NCI-H69 (cell line): ENCODE measurements at places on chromosomes 11 and 22.

- DNase-seq = peak; percentile 95
Measured at GRCh38 chr11:32894149-32894827, 1.7 kb downstream of the QSER1 start.

- DNase-seq = no peak
Measured at GRCh38 chr11:2952290-2952689, 23.1 kb upstream of the PHLDA2 start.

GRCh38 chr11:108032800-108033199 lies 24.1 kb downstream of the CUL5 start:
- DNase-seq = no peak

GRCh38 chr11:134633276-134633675 lies 221.2 kb upstream of the B3GAT1 start:
- DNase-seq = no peak

DNA sequence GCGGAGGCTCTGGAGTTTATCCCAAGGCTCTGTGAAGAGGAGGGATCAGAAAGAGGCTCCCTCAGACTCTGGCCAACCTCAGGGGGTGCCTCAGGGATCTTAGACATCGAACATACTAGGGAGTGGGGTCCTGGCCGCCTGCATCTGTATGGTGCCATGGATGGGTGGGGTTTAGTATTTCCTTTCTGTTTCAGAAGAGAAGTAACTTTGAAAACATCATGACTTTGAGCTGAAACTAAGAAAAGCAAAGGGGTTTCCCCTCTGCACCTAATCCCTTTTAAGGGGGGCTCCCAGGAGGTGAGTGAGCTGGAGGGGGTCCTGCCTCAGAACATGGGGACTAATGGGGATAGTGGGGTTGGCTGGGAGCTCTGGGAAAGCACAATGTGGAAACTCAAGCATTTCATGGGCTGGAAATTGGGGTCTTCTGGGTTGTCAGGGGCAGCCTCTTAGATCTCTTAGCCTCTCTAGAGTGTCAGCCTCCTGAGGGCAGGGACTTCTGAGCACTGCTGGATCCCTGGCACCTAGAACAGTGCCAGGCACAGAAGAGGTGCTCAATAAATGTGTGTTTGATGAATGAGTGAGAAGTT lies 11.8 kb upstream of the SSTR3 start:
- DNase-seq = no peak

GRCh38 chr11:111378861-111379601 lies at the start of gene POU2AF1:
Gene POU2AF1, minus strand, starts transcription at chr11:111379275. Its CDS starts 98 bp downstream, at chr11:111379177.
- no peak for DNase-seq

DNA sequence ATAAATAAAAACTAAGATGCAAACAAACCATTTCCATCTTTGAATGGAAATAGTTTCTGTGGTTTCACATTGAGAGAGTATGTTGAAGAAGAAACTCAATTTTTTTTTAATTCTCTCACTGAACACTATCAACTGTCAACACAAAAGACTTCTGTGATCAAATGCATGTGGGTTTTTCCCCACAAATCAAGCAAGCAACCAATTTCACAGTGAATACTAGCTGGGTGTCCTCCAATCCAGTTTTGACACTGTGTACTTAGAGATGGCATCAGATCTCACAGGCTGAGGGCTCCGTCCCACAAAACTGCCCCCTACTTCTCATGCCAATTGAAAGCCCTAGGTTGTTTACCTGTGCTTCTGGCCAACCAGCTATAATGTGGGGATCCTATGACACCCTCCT lies 34.5 kb downstream of the CTSC start:
- no peak for DNase-seq
